ENCODE measurements at places on chromosomes 5 and 9.

DNA sequence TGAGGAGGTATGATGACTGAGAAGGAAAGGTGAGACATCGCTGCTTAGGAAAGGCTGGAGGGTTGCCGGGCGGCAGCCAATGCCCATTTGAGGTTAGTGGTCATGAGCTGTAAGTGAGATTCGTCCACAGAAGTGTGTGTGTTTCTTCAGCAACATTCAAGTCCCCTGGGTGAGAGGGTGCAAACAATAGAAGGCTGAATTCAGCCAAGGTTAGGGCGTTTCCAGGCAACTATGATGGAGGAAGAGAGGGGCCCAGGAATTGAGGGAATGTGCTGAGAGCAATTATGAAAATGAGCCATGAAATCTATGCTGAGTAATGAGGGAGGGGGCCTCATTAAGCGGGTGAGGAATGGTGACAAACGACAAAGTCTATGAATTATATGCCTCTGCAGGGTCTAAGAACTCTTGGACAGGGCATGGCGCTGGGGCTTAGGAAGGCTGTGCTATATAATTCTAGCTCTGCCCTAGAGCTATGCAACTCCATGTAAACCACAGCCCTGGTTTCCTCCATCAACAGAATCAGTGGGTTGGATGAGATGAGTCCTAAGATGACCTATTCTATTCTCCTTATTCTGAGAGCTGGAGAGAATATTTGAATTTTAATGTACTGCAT lies 96.0 kb downstream of the SLIT3 start:
- DNase-seq, result no peak

GRCh38 chr5:122089096-122090013 lies 11.3 kb upstream of the LOX start:
- peak; percentile 73 for DNase-seq

DNA sequence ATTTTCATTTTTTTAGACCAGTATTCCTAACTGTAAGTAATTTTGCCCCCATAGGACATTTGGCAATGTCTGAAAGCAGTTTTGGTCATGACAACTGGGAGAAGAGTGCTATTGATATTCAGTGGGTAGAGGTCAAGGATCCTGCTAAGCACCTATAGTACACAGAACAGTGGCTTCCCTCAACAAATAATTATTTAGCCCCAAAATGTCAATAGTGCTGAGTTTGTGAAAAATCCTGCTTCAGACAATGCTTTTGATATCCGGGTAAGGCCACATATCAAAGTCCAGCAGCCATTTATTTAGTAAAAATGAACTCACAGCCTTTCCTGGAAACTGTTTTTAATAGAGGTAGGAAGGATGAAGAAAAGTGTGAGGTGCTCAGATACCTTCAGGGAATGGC lies 8.1 kb upstream of the TARS1 start:
- DNase-seq, result no peak

GRCh38 chr5:67208403-67208802 lies 11.8 kb upstream of the CD180 start:
- no peak for DNase-seq

GRCh38 chr5:180085837-180086236 lies 14.3 kb upstream of the RNF130 start:
- DNase-seq, result no peak

DNA sequence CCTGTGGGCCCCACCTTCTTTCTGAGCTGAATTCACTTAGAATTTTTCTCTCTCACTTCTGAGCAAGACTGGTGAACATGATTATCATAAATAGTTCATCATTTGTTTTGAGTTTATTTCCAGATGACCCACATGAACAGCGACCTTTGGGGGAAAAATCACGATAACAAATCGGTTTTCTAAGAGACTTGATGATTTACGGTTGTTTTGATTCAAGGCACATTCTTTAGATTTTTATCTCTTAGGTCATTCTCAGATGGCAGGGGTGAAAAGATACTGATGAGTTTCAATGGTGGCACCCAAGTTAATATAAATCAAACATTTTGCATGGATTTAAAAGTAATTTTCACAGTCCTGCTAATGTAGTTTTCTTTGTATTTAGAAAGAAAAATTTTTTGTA lies 95.1 kb downstream of the DMXL1 start:
- DNase-seq, result peak; percentile 31

GRCh38 chr5:178418471-178419010 lies 171.7 kb downstream of the COL23A1 start:
- no peak for DNase-seq

DNA sequence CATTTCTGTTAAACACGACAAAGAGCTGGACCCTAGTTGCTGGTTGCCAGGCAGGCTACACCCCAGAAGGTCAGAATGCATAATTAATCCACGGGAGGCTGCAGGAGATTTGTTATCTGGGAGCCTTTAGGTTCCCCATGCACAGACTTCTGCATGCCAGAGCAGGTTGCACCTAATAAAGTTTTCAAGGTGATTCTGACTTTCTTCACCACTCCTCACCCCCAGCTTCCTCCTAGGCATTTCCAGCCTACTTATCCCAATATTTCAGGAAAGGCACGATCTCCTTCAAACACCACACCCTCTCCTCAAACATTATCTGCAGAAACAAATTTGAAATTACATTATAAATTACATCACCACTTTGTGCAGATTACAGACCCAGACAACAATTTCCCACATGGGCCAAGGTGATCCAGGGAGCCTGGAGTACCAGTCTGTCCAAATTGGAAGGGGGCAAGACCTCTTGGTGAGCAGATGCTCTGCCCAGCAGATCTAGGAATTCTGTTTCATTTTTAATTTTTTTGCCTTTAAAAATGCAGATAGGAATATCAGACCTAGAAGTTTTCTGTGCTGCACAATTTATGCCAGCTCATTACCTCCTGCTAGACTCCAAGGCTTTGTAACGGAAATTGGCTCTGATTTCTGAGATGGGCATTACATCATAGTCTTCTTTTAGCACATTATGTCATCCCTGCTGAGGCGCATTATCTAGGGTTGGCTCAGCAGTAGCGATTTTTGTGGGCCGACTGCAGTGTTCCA lies 363.4 kb upstream of the SLC30A5 start:
- DNase-seq, result peak; percentile 83

DNA sequence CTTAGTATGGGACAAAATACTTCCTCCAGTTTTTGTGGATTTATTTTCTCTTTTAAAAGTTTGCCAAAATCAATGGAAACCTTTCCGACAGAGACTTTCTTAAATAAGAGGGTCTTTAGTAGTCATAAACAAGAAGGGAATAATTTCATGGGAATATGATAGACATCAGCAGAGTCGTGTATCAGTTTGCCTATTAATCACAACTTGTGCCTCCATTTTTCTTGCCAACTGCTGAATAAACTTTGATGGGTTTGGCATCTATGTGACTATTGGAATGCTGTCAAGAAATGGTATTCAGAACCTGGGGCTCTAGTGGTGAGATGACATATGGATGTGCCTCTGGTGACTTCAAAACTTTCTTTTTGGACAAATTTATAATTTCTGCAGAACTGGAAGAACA lies 1668.2 kb downstream of the MAT2B start:
- DNase-seq, result no peak

DNA sequence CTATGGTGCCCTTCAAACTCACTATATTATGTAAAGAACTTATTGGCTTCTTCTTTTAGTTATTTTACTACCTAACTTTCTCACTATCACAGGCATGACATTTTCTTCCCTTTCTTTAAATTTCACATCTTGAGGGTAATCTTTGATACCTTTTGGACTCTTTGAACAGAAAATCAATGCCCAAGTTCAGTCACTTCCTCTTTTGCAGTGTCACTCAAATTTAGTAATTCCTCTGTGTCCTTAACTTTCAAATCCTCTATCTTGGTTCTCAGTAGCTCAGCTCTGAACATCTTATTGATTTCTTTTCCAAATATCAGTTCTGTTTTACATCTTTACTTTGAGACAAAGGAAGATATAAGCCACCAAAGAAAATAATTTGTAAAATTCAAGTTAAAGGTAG lies 25.5 kb downstream of the CNTLN start:
- no peak for DNase-seq

- DNase-seq, result no peak
Observed at GRCh38 chr5:8474569-8474930, 605.6 kb downstream of the MTRR start.

DNA sequence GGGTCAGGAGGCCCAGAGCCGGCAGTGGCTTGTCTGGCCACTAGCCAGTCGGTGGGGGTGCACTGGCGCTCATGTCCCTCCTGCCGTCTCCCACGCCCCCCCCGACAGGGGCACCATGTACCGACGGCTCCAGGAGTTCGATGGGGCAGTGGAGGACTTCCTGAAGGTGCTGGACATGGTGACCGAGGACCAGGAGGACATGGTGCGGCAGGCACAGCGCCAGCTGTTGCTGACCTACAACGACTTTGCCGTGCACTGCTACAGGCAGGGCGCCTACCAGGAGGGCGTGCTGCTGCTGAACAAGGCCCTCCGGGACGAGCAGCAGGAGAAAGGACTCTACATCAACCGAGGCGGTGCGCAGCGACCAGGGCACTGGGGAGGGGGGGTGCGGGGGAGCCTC lies 8.1 kb downstream of the TTC16 start:
- no peak for DNase-seq

- no peak for DNase-seq
Observed at GRCh38 chr5:28391277-28391676, 1352.9 kb upstream of the CDH9 start.

DNA sequence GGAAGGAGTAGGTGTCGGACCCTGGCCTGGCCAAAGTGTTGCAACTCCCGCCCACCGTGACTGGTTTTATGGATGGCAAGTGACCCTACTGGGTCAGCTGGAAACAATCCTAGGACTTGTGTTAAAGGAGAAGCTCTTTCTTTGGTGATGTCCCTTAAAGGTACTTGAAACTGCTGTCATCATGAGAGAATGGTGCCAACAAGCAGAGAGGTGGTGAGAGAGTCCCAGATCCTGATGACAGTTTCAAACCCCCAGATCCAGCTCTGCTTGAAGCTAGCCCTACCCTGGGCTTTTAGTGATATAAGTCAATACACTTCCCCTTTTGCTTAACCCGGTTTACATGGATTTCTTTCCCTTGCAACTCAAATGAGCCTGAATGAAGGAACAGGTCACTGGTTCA lies 72.5 kb upstream of the UBTD2 start:
- no peak for DNase-seq

DNA sequence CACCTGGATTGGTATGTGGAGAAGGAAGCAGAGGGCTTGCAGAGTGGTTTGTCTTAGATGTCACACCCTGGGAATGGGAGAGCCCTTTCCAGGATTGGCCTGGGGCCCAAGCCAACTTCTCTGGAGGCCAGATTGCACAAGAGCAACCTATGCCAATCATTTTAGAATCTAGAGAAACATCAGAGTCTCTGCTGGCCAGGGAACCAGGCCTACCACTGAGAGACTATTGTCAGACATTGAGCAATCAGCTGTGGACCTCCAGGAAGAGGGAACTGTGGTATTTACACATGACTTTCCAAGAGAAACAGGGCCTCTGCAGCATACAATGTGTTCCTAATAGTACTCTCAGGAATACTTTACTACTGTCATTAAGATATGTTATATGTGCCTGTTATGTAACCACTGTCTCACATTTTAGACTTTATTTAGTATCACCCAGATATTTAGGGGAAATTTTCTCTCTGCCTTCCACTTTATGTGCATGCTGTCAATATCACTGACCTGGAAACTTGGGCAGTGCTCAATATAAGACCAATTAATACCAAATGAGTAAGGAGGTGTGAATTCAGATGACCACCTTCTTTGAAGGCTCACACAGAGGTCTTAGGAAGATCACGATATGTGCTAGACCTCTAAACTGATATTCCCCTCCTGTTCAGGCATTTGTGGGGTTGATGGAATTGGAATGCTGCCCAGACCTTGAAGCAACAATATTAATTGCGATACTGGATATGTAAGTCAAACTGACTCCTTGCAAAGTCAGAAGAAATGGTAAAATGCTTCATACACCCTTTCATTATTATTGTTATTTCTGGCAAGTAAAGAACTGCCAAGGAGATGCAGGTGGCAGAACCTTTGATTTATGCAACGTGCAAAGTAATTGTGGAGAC lies 20.5 kb upstream of the CCL28 start:
- peak; percentile 80 for DNase-seq

GRCh38 chr5:72125941-72126620 lies 18.8 kb downstream of the MAP1B start:
- peak; percentile 80 for DNase-seq

DNA sequence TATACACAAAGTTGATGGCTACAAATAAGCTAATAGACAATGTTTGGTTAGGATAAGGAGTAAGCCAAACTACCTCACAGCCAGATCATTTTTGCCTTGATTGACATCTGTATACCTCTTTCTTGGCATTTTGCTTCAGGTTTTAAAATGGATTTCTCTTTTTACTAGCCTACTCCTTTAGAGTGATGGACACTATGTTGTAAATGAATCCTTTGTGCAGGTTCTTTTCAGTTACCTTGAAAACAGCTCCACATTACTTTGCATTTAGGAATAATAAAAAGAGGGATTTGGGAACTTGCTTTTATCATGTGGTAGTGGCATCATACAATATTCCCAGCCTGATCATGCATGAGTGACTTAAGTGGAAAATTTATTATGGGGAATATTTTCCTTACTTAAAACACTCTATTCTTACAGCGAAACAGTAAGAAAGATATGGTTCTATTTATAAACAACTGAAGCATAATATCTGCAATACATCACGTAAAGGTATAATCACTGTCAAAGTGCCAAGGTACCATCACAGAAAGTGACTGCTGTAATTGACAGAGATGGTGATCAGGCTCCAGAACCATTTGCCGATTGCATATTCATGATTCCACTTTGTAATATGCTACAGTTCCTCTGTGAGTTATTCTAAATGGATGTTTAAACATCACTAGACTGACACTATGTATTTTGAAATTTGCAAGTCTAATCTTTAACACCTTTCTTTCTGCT lies 327.0 kb downstream of the DMRTA1 start:
- no peak for DNase-seq

DNA sequence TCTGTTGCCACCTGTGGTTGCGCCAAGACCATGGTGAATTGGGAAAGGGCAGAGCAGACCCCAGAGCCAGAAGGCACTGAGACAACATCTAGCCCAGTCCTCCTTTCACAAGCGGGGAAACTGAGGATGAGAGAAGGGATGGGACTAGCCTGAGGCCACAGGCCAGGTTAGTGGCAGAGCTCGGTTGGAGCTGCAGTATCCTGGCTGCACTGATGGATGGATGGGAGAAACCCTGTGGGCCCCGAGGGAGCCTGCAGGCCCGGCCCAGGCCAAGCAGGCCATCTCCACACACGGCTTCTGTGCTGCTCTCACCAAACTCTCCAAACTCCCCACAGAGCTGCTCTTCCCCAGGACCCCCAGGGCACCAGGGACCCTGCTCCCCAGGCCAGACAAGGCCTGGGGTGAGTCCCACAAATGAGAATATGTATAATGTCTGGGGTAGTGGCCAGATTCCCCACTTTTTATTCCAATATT lies 60.2 kb downstream of the TSTD2 start:
- no peak for DNase-seq

- no peak for DNase-seq
Observed at GRCh38 chr9:76618762-76619161, 145.5 kb upstream of the PCA3 start.

- DNase-seq, result no peak
Observed at GRCh38 chr5:56286015-56286884, 53.1 kb upstream of the ANKRD55 start.

- peak; percentile 83 for DNase-seq
Observed at GRCh38 chr5:14204785-14205321, 61.7 kb downstream of the TRIO start.
